ENCODE measurements at places on chromosomes 5 and 9.

DNA sequence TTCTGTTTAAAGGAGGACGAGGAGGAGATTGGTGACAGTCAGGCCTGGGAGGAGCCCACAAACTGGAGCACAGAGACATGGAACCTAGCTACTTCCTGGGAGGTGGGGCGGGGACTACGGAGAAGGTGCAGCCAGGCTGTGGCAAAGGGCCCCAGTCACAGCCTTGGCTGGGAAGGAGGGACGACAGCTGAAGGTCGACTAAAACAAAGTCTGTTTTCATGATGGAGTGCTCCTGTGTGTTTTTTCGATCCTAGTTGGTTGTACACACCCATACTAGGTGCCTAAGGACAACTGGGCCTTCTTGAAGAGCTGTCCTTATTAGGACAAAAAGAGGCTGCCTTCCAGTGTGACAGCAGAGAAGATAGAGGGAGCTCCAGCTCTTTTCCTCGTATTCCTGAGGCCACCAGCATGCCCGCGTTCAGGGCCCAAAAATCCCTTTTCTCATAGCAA lies 2.9 kb downstream of the CCDC107 start:
- no peak for DNase-seq

DNA sequence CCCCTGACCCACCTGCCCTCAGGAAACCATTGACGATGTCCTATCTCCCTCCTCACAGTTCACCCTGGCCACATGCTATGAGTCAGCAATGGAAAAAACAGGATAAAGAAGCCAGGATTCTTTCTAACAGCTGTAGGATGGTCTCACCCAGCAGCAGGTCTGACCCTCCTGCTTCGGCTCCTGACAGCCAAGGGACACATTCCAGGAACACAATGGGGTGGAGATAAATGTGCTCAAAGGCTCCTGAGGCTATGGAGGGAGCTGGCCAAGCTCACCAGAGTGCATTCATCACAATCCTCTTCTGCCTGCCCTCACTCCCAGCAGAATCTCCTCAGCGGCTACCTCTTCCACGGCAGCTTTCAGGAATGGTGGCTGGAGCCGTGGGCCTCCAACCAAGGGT lies 170.3 kb downstream of the PJA2 start:
- DNase-seq, result no peak

DNA sequence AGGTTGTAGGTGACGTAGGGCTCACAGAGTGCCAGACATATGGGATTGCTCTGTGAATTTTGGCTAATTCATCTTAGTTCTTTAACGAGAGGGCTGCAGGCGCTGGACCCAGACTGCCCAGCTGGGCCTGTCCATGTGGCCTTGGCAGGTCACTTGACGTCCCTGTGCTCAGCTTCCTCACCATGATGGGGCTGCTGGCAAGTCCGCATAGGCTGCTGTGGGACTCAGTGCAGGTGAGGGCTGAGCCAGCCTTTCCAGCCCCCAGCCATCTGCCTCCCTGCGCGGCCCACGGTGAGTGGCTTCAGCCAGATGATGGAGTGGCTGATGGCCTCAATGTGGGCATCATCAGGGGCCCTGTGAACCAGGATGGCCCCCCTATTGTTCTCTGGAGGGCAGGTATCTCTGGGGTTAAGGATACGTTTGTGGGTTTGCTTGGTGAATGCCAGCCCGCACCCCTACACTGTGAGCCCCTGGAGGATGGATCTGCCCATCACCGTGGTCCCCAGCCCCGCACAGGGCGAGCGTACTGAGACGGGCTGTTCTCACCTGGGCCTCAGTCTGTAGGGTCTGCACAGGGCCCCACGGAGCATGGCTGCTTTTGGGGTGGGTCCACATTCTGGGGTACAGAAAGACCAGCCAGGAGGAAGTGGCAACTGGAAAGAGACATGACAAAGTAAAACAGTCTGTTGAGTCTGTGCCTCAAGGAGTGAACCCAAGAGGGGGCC lies 3.7 kb downstream of the CARD19 start:
- no peak for DNase-seq

DNA sequence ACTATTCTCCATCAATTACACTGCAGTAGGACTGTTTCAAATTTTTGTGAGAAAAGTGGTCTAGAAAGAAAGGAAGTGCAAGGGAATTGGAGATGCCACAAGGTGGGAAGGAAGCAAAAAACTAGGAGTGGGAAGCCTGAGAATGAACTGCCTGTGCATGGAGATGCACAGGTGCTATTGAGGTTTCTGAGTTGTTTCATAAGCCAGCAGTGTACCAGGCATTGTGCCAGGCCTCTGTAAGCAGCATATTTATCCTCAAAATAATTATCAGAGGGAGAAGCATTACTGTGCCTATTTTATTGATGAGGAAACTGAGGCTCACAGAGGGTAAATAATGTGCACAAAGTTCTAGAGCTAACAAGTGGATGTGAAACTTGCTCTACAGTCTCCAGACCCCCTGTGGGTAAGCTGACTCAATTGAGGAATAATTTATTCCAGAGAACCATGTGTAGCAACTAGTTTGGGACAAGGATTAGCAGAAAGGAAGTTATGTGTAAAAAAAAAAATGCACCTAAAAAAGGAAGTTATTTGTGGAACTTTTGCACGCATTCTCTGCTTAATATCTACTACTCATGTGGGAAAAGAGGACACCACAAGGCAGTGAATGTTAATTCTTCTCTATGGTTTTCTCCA lies 96.7 kb downstream of the SNCAIP start:
- no peak for DNase-seq

DNA sequence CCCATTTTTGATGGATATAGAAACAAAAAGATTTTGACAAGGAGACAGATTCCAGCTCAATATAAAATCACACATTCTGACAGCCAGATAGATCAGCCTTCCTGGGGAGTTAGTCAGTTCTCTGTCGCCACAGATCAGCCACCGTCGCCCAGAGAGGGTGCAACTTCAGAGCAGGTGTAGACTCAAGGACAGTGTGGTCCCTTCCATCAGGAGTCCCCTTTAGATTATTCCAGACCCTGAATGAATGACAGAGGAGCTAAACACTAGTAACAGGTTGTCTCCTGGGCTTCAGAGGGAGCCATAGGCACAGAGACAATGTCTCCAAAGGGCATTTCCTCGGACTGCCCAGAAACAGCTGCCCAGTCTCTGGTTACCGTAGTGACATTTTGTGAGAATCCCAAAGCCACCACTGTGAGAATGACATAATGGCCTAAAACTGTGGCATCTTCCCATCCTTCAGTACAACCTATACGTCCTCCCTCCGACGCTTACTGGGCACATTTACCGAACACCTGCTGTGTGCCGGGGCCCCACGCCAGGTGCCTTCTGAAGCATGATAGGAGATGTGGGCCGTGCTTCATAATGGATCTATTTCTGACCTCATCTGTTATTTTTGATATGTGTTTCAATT lies 47.4 kb upstream of the SLC2A8 start:
- no peak for DNase-seq

- no peak for DNase-seq
Observed at GRCh38 chr9:105911104-105911911, 217.0 kb downstream of the TMEM38B start.

Data from central memory CD4-positive, alpha-beta T cell (primary cell).